ENCODE measurements at places on chromosomes 5 and 9.

GRCh38 chr5:139908749-139909148, 113.1 kb downstream of the PSD2 start:
- no peak for DNase-seq

- DNase-seq = no peak
Observed at GRCh38 chr5:538271-538771, 14.1 kb upstream of the SLC9A3 start.

DNA sequence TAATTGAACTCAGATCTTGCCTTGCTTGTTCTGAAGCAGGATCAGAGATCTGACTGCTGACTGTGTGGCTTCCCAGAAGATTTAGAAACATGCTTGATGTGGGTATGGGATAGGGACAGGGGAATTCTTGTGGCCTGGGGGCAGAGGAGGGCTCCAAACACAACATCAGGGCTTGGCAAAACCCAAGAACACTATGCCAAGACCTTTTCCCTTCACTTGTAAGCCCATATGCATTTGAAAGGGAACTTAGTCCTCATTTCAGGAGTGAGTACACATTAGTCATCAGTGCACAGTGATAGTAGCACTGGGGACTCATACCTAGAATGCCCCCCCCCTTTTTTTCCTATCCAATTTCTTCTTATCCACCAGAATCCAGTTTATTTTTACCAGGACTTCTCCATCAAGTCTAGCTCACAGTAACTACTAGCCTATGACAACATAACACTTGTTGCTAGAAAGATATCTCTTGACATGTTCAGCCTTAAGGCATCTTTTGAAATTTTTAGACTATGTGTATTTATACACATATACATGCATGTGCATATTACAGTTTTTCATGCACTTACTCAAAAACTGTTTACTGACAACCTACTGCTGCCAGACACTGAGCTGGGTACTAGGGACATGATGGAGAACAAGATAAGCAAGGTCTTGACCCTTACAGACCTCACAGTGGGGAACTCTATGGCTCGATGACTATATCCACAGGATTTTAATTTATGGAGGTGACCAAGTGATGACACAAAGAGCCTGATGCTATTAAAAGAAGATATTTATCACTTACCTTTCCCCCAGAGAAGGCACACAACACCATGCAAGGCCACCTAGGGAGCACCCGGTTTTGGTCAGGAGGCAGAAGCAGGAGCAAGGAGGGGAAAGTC, 158.3 kb upstream of the MAP3K1 start:
- DNase-seq = no peak

DNA sequence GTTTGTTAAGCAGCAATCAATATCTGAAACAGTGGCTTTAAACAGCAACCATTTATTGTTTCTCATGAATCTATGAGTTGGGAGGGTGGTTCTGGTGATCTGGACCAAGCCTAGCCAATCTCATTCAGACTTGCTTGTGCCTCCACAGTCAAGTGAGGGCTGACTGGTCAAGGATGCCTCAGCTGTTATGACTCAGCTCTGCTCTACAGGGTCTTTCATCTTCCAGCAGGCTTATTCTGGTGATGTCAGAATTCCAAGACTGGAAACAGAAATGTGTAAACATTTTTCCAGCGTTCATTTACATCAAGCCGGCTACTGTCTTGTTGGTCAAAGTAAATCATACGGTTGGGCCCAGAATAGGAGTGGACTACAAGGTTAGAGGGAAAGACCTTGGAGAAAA, 2.5 kb upstream of the PIP5K1B start:
- no peak for DNase-seq

DNA sequence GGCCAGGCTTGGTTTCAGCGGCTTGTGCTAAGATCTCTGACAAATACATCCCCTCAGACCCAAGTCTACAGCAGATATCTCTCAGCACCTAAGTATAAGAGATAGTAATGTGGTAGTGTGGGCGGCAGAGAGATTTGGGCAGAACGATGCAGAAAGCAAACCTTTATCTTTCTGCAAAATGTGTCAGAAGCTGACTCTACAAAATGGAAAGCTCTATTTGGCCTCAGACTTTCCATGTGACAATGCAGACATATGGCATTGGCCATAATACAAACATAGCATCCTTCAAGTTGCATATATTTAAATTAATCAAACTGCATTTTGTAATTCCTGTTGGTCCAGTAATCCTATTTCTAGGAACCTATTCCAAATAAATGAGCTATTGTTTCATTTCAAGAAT, 102.5 kb upstream of the RAI14 start:
- no peak for DNase-seq

GRCh38 chr9:34669809-34670562, 7.5 kb upstream of the CCL27 start:
- DNase-seq = no peak

DNA sequence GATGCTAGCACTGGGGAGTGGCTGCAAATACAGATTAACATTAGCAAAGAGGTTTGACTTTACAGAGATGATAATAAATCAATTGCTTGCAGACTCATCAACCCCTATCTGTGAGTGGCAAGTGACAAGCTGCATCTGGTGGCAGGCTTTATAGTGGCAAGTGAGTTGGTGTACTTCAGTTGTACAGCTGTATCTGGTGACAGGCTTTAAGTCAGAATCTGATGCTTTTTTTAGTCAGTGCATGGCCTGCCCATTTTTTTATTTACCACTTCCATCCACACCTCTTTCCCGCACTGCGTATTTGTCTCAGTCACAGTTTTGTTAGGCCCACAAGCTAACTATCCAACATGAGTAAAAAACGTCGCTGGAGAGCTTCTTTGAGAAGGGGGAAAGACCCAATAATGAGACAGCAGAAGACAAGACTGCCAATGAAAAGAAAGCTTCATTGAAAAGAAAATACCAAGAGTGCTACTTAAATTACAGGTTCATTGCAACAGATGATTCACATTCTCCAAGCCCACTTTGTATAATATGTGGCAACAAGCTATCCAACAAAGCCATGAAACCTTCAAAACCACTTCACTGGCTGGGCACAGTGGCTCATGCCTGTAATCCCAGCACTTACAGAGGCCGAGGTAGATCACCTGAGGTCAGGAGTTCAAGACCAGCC, 23.1 kb downstream of the ANP32B start:
- no peak for DNase-seq

GRCh38 chr5:171246231-171246630, 62.8 kb upstream of the TLX3 start:
- no peak for DNase-seq

DNA sequence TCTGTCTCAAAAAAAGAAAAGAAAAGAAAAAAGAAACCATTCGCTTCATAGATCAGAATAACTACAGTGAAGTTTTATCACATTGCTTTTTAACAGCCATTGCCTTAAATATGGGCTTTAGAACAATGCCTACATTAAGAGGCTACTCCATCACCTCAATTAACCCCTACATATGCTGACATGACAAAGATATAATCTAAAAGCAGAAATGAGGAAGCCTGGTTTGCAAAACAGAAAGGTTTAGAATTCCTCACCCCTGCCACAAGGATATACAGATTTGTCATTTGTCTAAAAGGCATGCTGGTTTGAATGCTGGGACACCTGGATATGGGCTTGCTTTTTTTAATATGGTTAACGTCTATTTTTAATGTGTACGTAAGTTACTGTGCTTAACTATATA, 1353.0 kb upstream of the C9orf72 start:
- no peak for DNase-seq

- DNase-seq = no peak
Observed at GRCh38 chr5:52886206-52886605, 98.5 kb downstream of the ITGA1 start.

DNA sequence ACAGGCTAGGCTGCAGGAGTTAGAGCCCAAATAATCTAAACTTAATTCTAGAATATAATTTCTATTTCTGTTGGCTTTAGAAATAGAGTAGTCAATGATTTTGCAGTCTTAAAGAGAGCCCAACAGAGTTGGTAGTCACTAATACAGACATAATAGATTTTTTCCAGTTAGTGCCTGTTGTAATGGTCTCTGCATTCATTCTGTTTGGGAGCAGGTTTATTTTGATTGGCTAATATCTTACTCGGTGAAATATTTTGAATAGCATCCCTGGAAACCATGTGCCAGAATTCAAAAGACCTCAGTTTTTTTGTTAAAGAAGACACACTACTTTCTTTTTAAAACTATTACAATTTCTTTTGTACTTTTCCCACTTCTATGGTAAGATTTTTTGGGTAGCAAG, 107.2 kb downstream of the RASGRF2 start:
- DNase-seq = no peak

DNA sequence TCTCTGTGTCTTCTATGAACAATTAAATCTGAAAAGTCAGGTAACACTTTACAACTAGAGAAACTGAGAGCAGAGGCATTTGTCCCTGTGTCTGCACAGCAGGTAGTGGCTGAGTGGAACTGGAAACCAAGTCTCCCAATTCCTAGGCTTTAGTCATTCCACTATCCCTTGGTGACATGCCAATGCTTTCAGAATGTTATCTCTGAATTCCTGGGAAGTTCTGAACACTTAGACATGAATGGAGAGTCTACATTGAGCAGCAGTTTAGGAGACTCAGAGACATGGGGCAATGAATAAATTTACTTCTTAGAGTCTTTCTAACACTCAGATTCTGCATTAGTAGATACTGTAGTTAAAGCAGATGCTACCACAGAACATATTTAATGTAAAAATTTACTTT, 94.8 kb upstream of the APC start:
- no peak for DNase-seq

GRCh38 chr9:91166796-91167366, 194.8 kb downstream of the AUH start:
- no peak for DNase-seq

DNA sequence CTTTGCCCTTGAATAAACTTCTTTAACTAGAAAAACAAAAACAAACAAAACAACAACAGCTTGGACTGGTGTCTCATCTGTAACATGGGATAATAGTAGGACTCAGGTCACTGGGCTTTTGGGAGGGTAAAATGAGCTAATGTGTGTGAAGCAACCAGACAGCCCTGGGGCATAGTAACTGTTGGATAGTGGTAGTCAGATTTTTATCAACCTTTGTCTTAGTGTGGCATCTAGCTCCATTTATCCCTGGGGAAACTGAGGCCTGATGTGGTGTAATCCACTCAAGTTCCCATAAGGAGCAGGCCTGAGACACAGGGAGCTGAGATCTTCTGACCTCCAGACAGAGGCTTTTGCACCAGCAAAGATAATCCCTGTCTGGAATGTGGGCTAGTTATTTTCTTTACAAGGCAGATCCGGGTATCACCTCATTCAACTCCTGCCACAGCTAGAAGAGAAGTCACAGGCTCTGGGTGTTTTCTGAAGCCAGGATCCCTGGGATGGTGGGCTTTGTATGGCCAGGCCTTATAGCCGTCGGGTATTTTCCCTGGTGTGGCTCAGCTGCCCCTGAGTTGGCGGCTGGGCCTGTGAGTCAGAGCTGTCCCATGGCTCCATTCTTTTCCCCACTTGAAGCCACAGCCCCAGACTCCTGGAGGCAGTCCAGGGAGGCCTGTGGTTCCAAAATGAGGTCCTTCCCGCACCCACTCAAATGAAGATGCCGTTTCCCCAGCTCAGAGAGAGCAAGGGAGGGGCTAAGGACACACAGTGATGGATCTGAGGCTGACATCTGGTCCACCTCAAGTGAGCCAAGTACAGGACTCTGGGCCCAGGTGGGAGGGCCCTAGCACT, 26.1 kb upstream of the CSF1R start:
- no peak for DNase-seq

DNA sequence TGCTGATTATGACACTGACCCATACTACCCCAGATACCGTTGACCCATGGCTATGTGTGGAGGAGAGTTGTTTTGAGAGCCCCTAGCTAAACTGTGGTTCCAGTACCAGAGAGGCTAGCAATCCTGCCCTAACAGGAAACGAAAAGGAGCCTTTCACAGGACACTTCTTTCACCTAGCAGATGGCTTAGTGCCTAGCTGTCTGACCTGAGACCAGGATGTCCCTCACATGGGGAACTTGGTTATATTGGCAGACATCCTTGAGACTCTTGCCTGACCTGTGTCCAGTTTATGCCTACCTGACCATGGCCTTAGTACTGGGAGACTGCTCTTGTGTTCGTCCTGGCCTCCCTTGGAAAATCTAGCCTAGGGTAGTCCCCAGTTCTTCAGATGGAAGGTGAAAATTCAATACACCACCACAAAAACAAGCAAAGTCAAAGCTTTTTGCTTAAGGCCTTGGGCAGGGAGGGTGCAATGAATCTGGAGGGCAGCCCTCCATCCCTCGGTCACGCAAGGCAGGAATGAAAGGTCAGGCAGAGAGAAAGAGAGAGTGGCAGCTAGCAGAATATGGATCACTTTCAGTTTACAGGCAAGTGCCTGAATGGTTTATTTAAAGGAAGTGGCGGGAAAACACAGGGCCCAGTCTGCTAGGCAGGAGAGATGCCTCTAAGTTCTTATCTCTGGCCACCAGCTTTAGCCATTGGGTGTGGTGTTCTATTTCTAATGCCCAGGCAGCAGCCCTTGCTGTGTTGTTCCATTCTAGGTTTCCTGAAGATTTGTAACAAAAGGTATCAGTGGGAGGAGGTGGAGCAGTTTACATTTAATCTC, 16.4 kb upstream of the ZNF474 start:
- DNase-seq = no peak

DNA sequence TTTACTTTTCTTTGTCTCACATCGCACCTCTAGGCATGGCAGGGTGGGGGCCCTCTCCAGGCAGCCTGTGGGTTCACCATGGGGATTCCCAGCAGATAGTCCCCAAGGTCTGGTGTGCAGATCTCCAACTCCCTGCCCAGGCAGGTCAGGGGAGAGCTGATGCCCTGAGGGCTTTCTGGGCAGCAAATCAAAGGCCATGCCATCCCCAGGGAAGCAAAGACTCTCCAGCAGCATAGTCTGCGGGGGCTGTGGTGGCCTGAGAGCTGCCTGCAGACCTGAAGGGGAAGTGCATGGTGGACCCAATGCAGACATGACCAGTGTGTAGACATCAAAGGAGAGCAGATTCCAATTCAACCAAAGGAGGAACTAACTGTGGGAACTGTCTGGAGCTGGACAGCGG, 7.7 kb downstream of the NEURL1B start:
- DNase-seq = no peak
